ENCODE measurements at places on chromosomes 11 and 22. TPM values are rescaled to one million over a fixed set of nuclear protein-coding genes. Genes with fewer than 3 reads are reported as not detected.

DNA sequence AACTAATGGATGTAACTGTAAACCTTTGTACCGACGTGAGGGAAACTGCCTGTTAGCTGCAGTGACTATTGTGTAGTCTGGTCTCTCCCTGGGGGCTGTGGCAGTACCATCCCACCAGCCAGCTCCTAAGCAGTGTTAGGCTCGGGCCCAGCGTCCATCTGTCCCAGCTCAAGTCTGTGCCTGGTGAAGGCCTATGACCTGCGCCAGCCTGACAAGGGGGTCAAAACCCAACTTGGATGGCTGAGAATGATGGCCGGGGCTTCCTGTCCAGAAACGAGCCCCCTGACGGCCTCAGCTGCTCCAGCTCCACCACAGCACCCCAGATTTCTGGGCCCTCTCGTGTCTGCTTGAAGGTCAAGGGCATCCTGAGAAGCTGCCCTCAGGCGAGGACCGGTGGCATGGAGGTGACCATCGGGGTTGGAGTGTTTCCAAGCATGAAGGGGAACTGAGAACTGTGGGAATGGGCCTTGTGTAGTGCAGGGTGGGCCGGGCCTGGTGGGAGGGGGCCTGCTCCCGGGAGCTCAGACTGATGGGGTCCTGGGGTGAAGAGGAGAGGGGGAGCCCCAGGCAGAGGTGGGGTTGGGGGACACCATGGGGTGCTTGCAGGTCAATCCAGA is 14.3 kb upstream of the SPI1 start:
- no peak for DNase-seq

- DNase-seq, result no peak
These were observed 27.2 kb downstream of the WEE1 start for GRCh38 chr11:9600644-9601036.

- no peak for DNase-seq
These were observed 100.3 kb downstream of the BRD1 start for GRCh38 chr22:49727191-49727880.

GRCh38 chr22:38233427-38233826 is 31.6 kb downstream of the MAFF start:
- DNase-seq, result no peak

DNA sequence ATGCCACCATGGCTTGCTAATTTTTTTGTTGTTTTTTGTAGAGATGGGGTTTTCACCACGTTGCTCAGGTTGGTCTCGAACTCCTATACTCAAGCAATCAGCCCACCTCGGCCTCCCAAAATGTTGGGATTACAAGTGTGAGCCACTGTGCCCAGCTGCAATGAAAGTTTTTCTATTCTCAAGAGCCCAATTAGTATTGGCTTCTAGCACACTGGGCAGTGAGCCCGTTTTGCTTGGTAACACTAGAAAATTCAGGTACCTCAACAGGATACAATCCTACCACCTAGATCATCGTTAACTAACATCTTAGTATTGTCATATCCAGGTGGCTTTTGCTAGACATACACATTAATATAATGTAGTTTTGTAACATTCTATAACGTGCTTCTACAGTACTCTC is 19.0 kb downstream of the SEC14L3 start:
- DNase-seq, result no peak

GRCh38 chr11:85718991-85719807 is 33.2 kb upstream of the CCDC89 start:
- DNase-seq, result peak; percentile 81

DNA sequence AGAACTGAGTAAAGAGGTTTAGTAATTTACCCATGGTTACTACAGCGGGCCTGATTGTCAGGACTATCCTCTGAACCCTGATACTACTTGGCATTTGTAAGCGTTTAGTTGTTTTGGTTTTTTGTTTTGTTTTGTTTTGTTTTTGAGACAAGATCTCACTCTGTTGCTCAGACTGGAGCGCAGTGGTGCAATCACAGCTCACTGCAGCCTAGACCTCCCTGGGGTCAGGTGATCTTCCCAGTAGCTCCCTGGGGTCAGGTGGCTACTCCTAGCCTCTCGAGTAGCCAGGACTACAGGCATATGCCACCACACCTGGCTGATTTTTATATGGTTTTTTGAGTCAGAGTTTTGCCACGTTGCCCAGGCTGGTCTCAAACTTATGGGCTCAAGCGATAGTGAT is 118.6 kb downstream of the WNT11 start:
- DNase-seq, result no peak

GRCh38 chr11:126337474-126338241 is 17.8 kb upstream of the ST3GAL4 start:
- peak; percentile 68 for DNase-seq

- DNase-seq, result no peak
These were observed 55.5 kb downstream of the ABTB2 start for GRCh38 chr11:34302046-34302921.

DNA sequence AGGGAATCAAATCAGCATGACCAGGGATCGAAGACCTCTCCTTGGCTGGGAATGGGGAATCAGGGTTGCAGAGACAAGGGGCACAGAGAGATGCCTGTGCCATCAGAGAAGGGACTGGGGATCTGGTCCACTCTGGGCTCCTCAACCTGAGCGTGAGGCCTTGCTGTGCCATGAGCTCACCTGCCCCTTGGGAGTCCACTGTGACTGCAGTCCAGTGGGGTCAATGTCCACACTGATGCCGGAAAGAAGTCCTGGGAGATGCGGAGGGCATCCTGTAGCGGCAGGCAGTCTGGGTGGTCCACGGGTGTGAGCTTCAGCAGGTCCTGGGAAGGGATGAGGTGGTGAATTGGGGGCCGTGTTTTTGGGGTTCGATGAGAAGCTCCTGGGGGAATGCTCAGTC is 7.3 kb upstream of the RGL4 start:
- DNase-seq, result no peak

DNA sequence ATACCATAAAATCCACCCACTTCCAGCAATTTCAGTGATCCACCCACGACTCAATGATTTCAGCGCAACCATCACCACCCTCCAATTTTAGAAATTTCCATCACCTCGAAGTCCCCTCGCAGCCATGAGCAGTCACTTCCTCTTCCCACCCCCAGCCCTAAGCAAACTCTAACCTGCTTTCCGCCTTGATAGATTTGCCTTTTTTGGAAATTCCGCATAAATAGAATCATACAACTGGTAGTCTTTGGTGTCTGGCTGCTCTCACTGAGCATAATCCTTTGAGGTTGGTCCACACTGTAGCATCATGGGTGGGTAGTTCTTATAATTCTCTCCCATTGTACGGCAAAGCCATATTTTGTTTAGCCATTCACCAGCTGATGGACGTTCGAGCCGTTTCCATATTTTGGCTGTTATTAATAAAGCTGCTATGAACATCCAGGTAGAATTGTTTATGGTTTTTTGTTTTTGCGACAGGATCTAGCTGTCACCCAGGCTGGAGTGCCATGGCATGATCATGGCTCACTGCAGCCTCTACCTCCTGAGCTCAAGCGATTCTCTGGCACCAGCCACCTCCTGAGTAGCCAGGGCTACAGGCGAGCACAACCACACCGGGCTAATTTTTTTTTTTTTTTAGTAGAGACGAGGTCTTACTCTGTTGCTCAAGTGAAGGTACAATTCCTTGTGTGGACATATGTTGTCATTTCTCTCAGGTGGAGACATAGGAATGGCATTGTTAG is 16.0 kb downstream of the PIM3 start:
- peak; percentile 13 for DNase-seq

GRCh38 chr11:57493507-57494503 is 21.7 kb downstream of the SLC43A1 start:
- peak; percentile 85 for DNase-seq

DNA sequence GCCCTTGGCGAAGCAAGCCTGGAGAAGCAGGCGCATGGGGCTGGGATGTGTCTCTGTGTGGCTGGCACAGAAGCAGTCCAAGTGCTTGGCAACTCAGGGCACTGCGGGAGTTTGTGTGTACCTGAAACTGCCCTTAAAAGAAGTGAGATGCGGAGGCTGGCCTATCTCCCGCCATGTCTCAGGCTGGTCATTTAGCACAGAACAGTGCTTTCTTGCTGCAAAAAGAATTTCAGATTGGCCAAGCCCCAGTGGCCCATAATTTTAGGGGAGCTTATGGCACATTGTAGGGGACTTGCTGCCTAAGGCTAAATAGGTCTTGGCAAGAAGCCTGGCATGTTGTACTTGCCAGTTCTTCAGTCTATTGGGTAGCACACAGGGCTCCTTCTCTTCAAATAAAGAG is 16.4 kb downstream of the EHF start:
- DNase-seq, result no peak

DNA sequence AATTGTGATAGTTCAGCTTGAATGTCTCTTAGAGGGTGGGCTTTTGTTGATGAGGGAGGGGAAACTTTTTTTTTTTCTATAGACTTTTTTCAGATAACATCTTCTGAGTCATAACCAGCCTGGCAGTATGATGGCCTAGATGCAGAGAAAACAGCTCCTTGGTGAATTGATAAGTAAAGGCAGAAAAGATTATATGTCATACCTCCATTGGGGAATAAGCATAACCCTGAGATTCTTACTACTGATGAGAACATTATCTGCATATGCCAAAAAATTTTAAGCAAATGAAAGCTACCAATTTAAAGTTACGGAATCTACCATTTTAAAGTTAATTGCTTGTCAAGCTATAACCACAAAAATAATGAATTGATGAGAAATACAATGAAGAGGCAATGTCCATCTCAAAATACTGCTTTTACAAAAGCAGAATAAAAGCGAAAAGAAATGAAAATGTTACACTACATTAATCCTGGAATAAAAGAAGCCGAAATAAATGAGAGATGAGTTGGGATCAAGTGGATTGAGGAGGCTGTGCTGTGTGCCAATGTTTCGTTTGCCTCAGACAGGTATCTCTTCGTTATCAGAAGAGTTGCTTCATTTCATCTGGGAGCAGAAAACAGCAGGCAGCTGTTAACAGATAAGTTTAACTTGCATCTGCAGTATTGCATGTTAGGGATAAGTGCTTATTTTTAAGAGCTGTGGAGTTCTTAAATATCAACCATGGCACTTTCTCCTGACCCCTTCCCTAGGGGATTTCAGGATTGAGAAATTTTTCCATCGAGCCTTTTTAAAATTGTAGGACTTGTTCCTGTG is 3.9 kb downstream of the MALAT1 start:
- peak; percentile 30 for DNase-seq

- DNase-seq, result peak; percentile 39
These were observed 162.1 kb downstream of the MN1 start for GRCh38 chr22:27639248-27640086.

- DNase-seq, result no peak
These were observed at the start of gene APOC3 for GRCh38 chr11:116829525-116830183. Gene APOC3 (plus strand): TSS chr11:116829907. CDS start chr11:116830583, 676 bp downstream.

- DNase-seq, result no peak
These were observed 30.8 kb downstream of the CTSC start for GRCh38 chr11:88306785-88307184.

DNA sequence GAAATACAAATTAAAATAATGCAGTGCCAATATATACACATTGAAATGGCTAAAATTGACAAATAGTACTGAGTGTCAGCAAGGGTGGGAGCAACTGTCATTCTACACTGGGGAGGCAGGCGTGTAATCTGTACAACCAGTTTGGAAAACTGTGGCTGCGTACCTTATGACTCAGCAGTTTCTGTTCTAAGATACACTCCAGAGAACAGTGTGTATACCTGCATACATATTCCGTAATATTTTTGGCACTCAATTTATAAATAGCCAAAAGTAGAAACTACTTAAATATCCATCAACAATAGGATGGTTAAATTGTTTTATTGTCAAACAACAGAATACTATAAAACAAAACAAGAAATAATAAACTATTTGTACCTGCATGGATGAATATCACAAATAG is 57.6 kb downstream of the RNF169 start:
- no peak for DNase-seq

DNA sequence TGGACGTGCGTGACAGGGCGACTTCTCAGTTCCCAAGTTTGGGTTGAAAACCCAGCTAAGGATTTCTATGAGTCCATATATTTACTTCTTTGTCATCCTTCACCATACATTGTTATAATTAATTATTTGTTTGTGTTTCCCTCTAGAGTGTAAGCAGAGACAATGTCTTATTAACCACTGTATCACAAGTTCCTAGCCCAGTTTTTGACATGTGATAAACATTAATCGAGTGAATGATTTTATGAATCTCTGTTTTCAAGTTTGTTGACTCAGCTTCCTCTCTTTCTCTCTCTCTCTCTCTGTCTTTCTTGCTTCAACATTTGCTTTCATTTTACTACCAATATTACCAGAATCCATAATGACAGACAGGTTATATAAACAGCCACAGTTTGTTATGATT is 1259.6 kb upstream of the TENM4 start:
- DNase-seq, result no peak

GRCh38 chr11:63951779-63952536 is 13.2 kb downstream of the NAA40 start:
- DNase-seq, result no peak

GRCh38 chr11:14422052-14422813 is 63.2 kb upstream of the RRAS2 start:
- peak; percentile 89 for DNase-seq

DNA sequence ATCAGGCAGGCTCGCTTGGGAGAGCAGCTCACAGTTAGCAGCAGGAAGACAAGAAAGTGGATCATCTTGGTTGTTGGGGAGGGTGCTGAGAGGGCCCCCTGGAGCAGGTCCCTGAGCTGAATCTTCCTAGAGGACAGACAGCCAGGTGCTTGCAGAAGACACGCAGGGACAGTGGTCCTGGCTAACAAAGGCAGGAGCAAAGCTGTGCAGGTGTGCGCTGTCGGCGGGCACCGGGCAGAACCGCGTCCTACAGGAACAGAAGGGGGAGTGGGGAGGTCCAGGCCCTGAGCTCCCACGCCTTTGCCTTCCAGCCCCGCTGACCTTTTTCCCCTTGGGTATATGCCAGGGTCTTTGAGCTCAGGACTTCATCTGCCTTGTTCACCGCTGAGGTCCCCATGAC is 30.1 kb upstream of the PARVB start:
- DNase-seq, result no peak

DNA sequence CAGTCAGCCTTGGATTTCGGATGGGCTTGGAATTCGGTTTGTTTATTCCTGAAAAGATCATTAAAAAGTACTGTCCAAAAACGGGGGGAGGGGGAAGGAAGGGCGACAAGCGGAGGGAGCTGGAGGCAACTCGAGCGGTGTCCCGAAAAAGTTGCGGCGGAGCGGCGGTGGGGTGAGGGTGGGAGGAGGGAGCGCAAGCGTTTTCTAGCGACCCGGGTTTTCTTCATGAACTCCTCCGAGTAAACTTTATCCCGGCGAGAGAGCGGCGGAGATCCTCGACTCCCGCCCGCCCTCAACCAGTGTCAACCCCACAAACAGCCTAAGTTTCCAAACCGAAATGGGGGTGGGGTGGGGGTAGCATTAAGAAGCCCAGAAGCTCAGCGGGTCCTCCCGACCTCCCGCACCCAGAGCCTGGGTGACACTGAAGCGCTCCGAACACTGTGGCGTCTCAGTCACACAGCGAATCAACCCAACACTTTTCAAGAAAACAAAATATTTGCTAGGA is 133.0 kb upstream of the C11orf58 start:
- no peak for DNase-seq

GRCh38 chr11:114159802-114160632 is 100.5 kb downstream of the ZBTB16 start:
- DNase-seq, result peak; percentile 99

GRCh38 chr11:86519064-86519911 is 144.6 kb downstream of the CCDC81 start:
- no peak for DNase-seq

The NLRX1 gene
- total RNA-seq, result 17.3 TPM

The PHETA2 gene
- 14.4 TPM for total RNA-seq

The IGLL1 gene
- not detected for total RNA-seq

The MS4A6A gene
- 76.9 TPM for total RNA-seq

The TRPM5 gene
- total RNA-seq, result not detected

The LDHAL6A gene
- not detected for total RNA-seq

The MMP3 gene
- 1.4 TPM for total RNA-seq

The MYEOV gene
- total RNA-seq, result not detected

The CWF19L2 gene
- 19.5 TPM for total RNA-seq

The CALCB gene
- 0.15 TPM for total RNA-seq

The CALCA gene
- not detected for total RNA-seq

The NRIP3 gene
- 1.9 TPM for total RNA-seq

The ZPR1 gene
- 48.2 TPM for total RNA-seq

The RFPL2 gene
- total RNA-seq, result not detected

Measured in aorta (tissue), 5 donors.